CD8-positive, alpha-beta memory T cell (primary cell): ENCODE measurements at places on chromosomes 4 and X. TPM values are rescaled to one million over a fixed set of nuclear protein-coding genes. Genes with fewer than 3 reads are reported as not detected.

HELT gene
- not detected for total RNA-seq

- H3K4me1 ChIP-seq = no peaks in the 10 kb centered on the region
- H3K36me3 ChIP-seq = no peaks in the 10 kb centered on the region
- DNase-seq = no peak
- H3K4me3 ChIP-seq = no peak overlapping the region
- no peak overlapping the region for H3K27ac ChIP-seq
Measured at GRCh38 chr4:136687118-136687517, 845.2 kb downstream of the PCDH18 start.

ADGRA3 gene
- 2.1 TPM for total RNA-seq

GPR173 gene
- total RNA-seq = not detected

DNA sequence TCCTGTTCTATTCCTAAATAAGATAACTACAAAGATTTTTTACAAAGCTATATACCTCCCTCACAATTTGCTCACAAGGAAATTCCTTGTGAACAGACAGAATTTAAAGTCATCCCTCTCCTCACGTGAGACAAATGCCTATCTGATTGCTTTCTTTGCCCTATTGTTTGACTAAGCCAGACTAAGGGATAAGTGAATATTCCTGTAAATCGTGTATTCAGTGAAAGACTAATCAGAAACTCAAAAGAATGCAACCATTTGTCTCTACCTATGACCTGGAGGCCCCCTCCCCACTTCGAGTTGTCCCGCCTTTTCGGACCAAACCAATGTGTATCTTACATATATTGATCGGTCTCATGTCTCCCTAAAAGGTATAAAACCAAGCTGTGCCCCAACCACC lies 15.3 kb upstream of the ZBTB33 start:
- H3K27me3 ChIP-seq = no peaks in the 10 kb centered on the region
- no peak overlapping the region for H3K4me3 ChIP-seq
- H3K36me3 ChIP-seq = no peaks in the 10 kb centered on the region
- no peaks in the 10 kb centered on the region for H3K4me1 ChIP-seq
- no peak overlapping the region for H3K27ac ChIP-seq

DNA sequence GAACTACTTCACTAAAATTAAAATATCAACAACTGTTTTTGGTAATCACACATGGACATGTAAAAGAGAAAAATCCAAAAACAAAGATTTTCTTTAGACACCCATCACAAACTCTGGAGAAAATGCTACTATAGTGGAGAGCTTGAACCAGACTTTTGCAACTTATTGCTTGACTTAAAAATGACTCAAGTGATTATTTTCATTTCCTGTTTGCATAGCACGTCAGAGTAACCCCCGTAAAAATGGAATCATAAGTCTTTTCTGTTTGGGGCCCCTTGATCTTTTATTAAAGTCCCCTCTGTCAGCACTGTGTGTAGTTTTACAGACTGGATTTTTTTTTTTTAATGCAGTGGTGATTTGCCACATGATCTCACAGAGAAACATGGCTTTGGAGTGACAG lies 79.5 kb downstream of the PRKG2 start:
- no peaks in the 10 kb centered on the region for H3K27me3 ChIP-seq
- no peaks in the 10 kb centered on the region for H3K4me1 ChIP-seq

DNA sequence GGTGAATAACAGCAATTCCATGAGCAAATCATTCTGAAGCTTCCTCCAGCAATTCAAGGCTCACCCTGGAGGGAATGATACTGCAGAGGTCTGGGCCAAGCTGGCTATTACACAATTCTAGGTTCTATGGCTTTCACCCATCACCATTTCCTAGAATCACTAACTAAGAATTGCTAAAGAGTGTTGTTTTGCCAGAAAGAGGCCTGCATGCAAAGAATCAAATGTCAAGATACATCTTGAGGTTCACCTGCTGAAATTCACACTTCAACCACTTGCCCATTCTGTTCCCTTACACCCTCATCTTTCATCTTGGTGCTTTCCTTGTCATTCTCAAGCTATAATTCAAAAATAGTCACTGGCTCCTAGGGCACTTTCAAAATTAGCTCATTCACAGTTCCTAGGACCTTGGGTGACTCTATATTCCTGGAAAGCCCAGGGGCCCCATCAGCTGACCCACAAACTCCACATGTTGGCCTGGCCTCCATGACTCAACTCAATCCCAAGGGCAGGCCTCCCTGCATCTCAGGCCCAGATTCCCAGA lies 7.0 kb downstream of the APBB2 start:
- H3K27ac ChIP-seq = no peak overlapping the region
- no peak overlapping the region for H3K4me3 ChIP-seq
- no peaks in the 10 kb centered on the region for H3K4me1 ChIP-seq
- no peak for DNase-seq
- H3K27me3 ChIP-seq = no peaks in the 10 kb centered on the region

TEX13D gene
- 0.46 TPM for total RNA-seq

- H3K4me3 ChIP-seq = no peak overlapping the region
- H3K27ac ChIP-seq = no peak overlapping the region
- DNase-seq = no peak
- no peaks in the 10 kb centered on the region for H3K36me3 ChIP-seq
- no peaks in the 10 kb centered on the region for H3K4me1 ChIP-seq
- H3K27me3 ChIP-seq = no peaks in the 10 kb centered on the region
Measured at GRCh38 chr4:15690020-15690809, 8.6 kb downstream of the FAM200B start.

FSTL5 gene
- total RNA-seq = not detected

GRCh38 chr4:38529189-38530115 lies 134.5 kb upstream of the KLF3 start:
- peak overlapping the region; percentile 74 for H3K27ac ChIP-seq
- H3K27me3 ChIP-seq = no peaks in the 10 kb centered on the region
- peak; percentile 73 for DNase-seq
- no peaks in the 10 kb centered on the region for H3K36me3 ChIP-seq
- H3K4me1 ChIP-seq = peaks cover 25% of the 10 kb centered on the region

- no peak overlapping the region for H3K4me3 ChIP-seq
- H3K4me1 ChIP-seq = no peaks in the 10 kb centered on the region
- no peak for DNase-seq
- H3K27ac ChIP-seq = no peak overlapping the region
Measured at GRCh38 chrX:9670136-9670814, 95.4 kb downstream of the GPR143 start.

- H3K27me3 ChIP-seq = no peaks in the 10 kb centered on the region
- no peaks in the 10 kb centered on the region for H3K4me1 ChIP-seq
- no peak overlapping the region for H3K4me3 ChIP-seq
Measured at GRCh38 chr4:5882947-5883346, 9.9 kb downstream of the CRMP1 start.

PDLIM3 gene
- not detected for total RNA-seq

- no peak overlapping the region for H3K4me3 ChIP-seq
- no peak for DNase-seq
- peaks cover 27% of the 10 kb centered on the region for H3K36me3 ChIP-seq
- H3K27me3 ChIP-seq = no peaks in the 10 kb centered on the region
Measured at GRCh38 chr4:515251-515650, 16.2 kb downstream of the PIGG start.

DNA sequence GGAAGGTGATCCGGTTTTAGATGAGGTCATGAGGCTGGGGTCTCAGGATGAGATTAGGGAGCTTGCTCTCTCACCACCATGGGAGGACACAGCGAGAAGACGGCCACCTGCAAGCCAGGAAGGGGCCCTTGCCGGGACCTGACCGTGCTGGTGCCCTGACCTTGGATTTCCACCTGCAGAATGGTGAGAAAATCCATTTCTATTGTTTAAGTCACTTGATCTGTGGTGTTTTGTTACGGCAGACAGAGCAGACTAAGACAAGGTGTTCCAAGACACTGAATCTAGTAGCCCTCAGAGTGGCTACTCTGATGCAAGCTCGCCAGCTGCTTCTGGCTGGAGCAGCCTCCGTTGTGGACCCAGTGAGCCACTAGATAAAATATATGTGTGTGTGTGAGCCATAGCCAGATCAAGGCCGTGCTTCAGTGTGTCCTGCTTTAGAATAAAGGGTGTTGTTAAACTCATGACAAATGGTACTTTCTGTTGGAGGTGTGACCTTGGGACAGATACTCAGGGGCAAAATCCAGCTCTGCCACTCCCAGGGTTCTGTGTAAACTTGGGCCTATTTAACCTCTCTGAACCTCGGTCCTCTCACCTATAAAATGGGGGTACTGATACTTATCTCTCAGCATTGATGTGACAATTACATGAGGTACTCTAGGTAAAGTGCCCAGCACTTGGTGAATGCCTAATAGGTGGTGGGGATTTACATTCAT lies 67.9 kb upstream of the STX18 start:
- H3K4me3 ChIP-seq = no peak overlapping the region
- H3K27me3 ChIP-seq = no peaks in the 10 kb centered on the region
- no peak overlapping the region for H3K27ac ChIP-seq
- no peaks in the 10 kb centered on the region for H3K4me1 ChIP-seq

ITIH6 gene
- not detected for total RNA-seq

GRCh38 chr4:113645771-113646441 lies 115.6 kb downstream of the CAMK2D start:
- H3K27me3 ChIP-seq = no peaks in the 10 kb centered on the region
- no peak for DNase-seq
- no peak overlapping the region for H3K27ac ChIP-seq
- no peak overlapping the region for H3K4me3 ChIP-seq

TMEM271 gene
- not detected for total RNA-seq

DNA sequence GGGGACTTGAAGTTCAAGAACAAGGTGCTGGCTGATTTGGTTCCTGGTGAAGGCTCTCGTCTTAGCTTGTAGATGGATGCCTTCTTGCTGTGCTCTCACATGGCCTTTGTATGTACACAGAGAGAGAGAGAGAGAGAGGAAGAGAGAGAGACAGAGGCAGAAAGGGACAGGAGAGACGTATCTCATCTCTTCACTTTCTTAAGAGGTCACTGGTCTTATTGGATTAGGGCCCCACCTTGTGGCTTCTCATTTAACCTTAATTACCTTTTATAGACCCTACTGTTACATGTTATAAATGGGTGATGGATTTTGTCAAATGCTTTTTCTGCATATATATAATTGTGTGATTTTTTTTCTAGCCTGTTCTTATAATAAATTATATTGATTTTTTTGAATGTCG lies 1444.2 kb downstream of the ADGRL3 start:
- H3K4me1 ChIP-seq = no peaks in the 10 kb centered on the region
- no peak overlapping the region for H3K27ac ChIP-seq
- no peak overlapping the region for H3K4me3 ChIP-seq
- no peak for DNase-seq
- no peaks in the 10 kb centered on the region for H3K36me3 ChIP-seq

GRCh38 chr4:10106421-10107039 lies 10.1 kb downstream of the WDR1 start:
- peaks cover 52% of the 10 kb centered on the region for H3K36me3 ChIP-seq
- peak; percentile 84 for DNase-seq
- H3K4me1 ChIP-seq = peaks cover 100% of the 10 kb centered on the region
- no peaks in the 10 kb centered on the region for H3K27me3 ChIP-seq

- H3K4me3 ChIP-seq = no peak overlapping the region
- H3K36me3 ChIP-seq = no peaks in the 10 kb centered on the region
- DNase-seq = no peak
- no peak overlapping the region for H3K27ac ChIP-seq
Measured at GRCh38 chrX:43808231-43808630, 74.0 kb downstream of the MAOB start.

- no peak for DNase-seq
- no peak overlapping the region for H3K27ac ChIP-seq
- H3K27me3 ChIP-seq = no peaks in the 10 kb centered on the region
- H3K36me3 ChIP-seq = no peaks in the 10 kb centered on the region
Measured at GRCh38 chr4:158042591-158043030, 130.2 kb downstream of the GASK1B start.
